Activated gamma-delta T cell treated with Interleukin-2 at 50 U/mL for 16 hours (primary cell): ENCODE measurements at places on chromosomes 13 and 19.

- no peak for DNase-seq
Measured at GRCh38 chr13:106407338-106407737, 128.1 kb downstream of the EFNB2 start.

GRCh38 chr13:111923991-111924677 lies 142.8 kb upstream of the SOX1 start:
- DNase-seq, result no peak

GRCh38 chr13:28373810-28374209 lies 121.1 kb downstream of the FLT1 start:
- no peak for DNase-seq

DNA sequence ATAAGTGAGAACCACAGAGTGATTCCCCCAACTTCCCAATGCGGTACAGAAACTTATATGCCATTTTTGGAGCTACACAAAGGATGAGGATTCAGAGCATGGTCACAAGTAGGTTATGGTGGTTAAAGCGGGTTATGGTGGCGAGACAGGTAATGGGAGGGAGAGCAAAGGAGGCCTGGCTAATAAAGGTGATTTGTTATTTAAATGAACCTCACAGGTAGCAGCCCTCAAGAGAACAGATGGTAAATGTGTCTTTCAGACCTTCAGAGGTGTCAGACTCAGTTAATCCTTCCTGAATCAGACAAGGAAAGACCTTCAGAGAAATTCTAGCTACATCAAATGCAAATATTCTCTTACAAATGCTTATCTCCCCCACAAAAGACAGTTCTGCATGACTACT lies 1971.4 kb downstream of the OLFM4 start:
- DNase-seq, result no peak

GRCh38 chr13:60134376-60134775 lies 29.4 kb downstream of the DIAPH3 start:
- no peak for DNase-seq

- DNase-seq, result no peak
Measured at GRCh38 chr19:8566855-8567254, 10.4 kb downstream of the MYO1F start.

- DNase-seq, result no peak
Measured at GRCh38 chr13:59360108-59360507, 803.6 kb downstream of the DIAPH3 start.

- DNase-seq, result no peak
Measured at GRCh38 chr13:29073755-29074154, 253.6 kb downstream of the MTUS2 start.

GRCh38 chr13:111913761-111914140 lies 153.2 kb upstream of the SOX1 start:
- DNase-seq, result no peak

DNA sequence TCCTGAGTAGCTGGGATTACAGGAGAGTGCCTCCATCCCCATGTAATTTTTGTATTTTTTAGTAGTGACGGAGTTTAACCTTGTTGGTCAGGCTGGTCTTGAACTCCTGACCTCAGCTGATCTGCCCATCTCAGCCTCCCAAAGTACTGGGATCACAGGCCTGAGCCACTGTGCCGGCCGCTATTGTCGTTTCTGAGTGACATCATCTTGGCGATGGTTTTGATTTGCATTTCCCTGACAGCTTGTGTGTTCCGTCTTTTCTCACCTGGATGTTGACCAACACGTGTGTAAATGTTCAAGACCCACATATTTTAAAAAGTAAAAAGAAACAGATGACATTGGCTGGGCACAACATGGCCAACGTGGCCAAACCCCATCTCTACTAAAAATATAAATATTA lies 12.8 kb upstream of the MKNK2 start:
- no peak for DNase-seq

- DNase-seq, result peak; percentile 37
Measured at GRCh38 chr19:16449330-16449961, 22.3 kb downstream of the EPS15L1 start.

- DNase-seq, result no peak
Measured at GRCh38 chr13:110030394-110030928, 244.1 kb upstream of the IRS2 start.

- DNase-seq, result no peak
Measured at GRCh38 chr13:95204231-95204765, 97.0 kb downstream of the ABCC4 start.

- DNase-seq, result no peak
Measured at GRCh38 chr19:36420961-36421748, 2.7 kb upstream of the ZFP82 start.

GRCh38 chr13:112446867-112447266 lies 70.7 kb downstream of the SPACA7 start:
- no peak for DNase-seq

DNA sequence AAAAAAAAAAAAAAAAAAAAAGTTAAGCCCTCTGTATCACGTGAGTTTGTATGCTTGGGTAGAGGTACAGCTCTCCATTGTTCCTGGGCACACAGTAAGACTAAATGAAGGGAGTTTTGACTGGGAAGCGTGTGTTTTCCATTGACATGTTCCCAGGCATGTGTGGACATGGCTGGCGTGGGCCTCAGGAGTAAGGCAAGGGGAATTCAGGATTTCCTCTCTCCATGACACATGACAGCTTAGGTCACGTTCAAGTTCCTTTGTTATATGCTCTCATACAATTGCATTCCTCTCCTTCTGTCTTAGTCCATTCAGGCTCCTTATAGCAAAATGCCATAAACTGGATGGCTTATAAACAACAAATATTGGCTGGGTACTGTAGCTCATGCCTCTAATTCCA lies 17.1 kb upstream of the MAP3K10 start:
- DNase-seq, result no peak

- DNase-seq, result no peak
Measured at GRCh38 chr13:105952973-105953290, 582.5 kb downstream of the EFNB2 start.

DNA sequence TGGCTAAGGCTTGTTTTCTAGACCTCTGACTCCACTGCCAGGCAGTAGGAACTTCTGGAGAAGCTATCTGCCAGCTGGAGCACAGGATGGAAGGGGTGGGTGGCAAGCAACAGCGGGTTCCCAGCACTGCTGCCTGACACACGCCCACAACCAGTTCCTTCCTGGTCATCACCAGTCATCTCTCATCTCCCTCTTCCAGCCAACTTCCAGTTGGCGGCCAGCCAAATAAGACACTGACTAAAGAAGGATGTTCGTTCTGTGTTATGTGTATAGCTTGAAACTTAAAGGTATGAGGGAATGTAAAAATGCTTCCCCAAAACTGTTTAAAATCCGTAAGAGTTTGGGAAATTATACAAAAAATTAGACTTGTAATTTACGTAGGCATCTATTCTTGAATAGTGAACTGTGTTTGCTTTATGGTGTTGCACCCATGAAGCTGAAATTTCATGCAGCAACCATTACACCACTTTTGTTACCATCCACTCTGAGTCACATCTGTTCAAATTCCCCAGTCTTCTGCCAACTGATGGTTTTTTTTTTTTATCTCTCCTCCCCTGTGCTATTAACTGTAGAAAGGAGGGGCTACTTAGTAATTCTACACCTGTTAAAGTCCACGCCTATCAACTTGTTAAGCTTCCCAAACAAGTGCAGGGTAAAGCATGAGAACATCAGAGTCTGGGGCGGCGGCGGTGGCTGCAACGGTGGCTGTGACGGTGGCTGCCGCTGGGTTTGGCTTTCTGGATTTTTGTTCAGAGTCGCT lies 86.2 kb upstream of the FRY start:
- no peak for DNase-seq

GRCh38 chr19:45403781-45404556 lies 900 bp downstream of the PPP1R13L start:
- peak; percentile 61 for DNase-seq

- DNase-seq, result no peak
Measured at GRCh38 chr19:33434886-33435705, 61.6 kb downstream of the CEBPG start.

GRCh38 chr13:90416519-90416918 lies 931.0 kb upstream of the MIR17HG start:
- DNase-seq, result no peak

GRCh38 chr19:10471909-10472308 lies 31.2 kb downstream of the KEAP1 start:
- DNase-seq, result no peak

GRCh38 chr19:30379841-30380610 lies 7.8 kb downstream of the ZNF536 start:
- no peak for DNase-seq

- no peak for DNase-seq
Measured at GRCh38 chr19:769616-770015, 18.7 kb downstream of the MISP start.

- DNase-seq, result no peak
Measured at GRCh38 chr19:46586294-46586693, 14.8 kb upstream of the CALM3 start.

DNA sequence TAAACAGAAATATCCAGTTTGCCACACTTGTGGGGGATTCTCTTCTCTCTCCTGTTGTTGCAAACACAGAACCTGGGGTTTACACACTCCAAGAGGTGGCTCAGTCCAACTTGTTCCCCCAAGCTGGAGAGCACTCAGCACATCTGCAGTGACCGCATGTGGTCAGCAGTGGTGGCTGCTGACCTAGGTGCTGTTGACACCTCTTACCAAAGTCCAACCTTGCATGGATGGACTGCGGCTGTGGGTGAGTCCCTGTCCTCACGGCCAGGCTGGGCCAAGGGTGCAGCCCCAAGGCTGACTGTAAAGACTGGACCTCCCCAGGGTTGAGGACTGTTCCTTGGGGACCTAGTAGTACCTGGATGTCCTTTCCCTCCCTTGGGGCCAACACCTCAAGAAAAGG lies 6.1 kb downstream of the LRFN3 start:
- DNase-seq, result no peak

DNA sequence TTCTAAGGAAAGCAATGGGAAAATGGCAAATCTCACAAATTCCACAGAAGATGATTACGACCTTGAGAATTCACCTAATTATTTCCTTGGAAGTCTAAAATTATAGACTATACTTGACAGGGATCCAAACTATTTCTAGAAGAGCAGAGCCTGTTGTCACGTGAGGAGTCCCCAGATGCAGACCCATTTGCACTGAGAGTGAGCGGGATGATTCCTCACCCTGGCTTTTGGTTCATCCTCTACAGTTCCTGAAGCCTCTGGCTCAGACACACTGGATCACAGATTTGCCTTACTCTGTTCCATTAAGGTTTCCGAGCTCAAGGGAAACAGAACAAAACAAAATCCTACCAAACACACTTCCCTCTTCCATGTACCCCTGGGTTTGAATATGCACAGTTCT lies 23.0 kb upstream of the CYSLTR2 start:
- DNase-seq, result no peak
